ENCODE measurements at places on chromosomes 13 and 19.
A peak's percentile ranks its signal among the peaks of the same experiment; 100 is the strongest.

GRCh38 chr13:88649855-88650254 lies 978.7 kb downstream of the SLITRK5 start:
- DNase-seq: no peak

DNA sequence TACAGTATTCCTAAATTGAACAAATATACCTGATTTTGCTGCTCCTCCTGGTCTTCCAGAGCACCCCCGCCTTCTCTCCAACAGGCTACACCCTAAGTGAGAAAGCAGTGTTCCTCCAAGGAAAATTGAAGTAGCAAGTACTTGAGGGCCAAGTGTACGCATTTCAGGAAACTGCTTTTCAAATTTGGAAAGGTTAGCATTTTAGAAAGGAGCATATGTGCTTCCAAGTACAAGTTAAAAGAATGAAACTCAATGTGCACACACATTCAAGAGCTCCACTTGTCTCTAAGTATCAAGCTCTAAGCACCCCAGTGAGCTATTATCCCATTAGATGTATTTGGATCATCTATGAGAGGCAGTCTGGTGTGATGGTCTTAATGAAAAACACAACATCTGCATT lies 25.8 kb downstream of the LHFPL6 start:
- DNase-seq: no peak

- no peak for DNase-seq
Observed at GRCh38 chr19:45419396-45419795, 4.3 kb downstream of the ERCC1 start.

- DNase-seq: no peak
Observed at GRCh38 chr19:2148482-2149135, 2.8 kb downstream of the AP3D1 start.

GRCh38 chr13:40586886-40587565 lies 79.4 kb downstream of the FOXO1 start:
- DNase-seq: no peak

DNA sequence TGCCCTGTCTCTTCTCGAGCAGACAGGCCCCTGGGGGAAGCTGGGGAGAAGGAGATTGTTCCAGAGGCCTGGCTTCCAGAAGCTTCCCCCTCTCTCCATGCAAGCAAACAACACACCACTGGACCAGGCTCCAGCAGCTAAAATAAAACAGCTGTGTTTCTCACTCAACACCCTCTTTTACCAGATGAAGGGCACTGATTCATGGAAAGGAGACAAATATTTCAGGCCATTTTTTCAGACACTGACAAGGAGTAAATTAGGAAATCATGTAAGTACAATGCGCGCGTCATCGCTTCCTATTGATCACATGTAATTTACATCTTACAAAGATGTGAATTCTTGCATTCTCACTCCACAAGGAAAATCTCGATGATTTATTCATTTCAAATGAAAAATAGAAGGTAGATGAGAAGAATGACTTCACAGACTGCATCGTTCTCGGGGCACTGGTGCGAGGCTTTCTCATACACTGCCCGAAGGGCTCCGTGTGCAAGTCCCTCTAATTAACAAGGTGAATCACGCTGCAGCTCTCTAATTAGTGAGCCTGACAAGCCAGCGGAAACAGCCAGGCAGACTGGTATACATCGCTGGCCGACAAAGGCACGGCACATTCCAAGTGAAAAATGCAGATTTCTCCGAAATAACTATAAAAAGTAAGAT lies 153.6 kb downstream of the KCTD15 start:
- DNase-seq: peak; percentile 9

All from adipocyte (in vitro differentiated cells).